ENCODE measurements at places on chromosomes 2 and 18.

DNA sequence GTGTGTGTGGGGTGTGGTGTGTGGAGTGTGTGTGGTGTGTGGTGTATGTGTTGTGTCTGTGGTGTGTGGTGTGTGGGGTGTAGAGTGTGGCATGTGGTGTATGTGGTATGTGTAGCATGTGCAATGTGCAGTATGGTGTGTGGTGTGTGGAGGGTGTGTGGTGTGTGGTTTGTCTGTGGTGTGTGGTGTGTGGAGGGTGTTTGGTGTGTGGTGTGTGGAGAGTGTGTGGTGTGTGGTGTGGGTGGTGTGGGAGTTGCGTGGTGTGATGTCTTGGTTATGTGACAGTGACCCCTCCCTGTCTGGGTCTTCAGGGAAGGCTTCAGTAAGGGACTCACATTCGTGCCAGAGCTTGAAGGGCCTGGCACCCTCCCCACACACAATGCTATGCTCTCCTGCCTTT lies 718.2 kb upstream of the SOX11 start:
- DNase-seq: no peak

DNA sequence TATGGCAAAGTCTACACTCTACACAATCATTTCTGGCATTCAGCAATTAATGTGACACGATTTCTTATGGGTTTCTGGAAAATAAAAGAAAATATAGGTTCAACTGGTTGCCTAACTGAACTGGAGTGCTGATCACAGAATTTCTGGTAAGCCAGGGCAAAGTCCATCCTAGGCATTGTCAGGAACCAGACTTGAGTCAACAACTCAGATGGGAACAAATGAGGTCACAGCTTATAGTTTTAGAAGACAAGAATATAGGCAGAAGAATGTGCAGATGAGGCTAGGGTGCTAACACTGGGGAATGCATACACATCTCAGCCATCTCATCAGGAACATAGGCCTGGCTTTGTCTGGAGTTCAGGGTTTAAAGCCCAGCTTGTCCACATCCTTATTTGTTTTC lies 317.2 kb upstream of the ID2 start:
- no peak for DNase-seq

DNA sequence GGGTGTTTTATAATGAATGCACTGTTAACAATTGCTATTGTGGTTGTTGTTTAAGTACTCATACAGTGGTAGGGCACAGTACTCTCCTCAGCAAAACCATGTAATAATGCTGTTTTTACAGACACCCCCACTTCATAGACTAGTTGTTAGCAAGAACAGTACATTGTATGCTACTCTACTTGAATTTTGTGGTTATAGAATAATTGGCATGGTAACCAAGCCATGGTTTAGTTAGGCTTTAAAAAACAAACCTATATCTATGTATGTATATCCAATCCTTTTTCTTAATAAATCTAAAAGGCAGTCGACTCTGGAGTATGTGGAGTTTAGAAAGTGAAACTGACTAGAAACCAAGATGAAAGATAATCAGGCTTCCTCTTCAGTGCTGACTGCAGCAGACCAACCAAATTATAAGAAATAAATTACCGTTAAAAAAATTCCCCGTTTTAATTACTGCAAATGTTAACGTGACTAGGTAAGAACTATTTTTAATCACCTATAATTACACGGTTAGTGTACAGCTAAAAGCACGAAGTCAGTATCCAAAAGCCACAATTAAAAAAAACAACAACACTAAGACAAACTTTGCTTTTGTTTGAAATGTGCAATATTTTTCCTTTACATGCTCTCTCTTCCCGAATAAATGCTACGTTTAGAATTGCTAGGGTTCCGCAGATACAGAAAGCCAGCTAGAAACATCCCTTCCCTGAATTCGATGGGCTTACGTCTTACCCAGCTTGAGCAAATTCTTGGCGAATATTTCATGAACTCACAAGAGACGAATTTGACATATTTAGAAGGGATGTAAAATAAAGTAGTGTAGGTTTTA lies 113.3 kb upstream of the SERTAD2 start:
- no peak for DNase-seq

DNA sequence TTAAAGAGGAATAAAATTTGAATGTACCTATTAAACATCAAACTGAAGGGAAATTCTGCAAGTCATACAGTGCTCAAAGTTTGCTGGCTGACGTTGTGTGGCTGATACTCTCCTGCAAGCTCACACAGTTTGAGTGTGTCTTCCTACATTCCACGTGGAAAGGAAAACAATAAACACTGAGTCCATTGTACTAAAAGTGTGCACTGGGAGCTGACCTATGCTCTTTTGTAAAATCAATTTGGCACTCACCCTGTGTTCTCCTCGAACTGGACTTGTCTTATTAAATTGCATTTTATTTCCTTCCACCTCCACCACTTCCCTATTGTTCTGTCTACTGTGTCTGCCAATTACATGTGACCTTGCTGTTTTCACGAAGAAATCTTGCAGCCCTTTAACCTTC lies 458.0 kb downstream of the CPS1 start:
- DNase-seq: no peak

DNA sequence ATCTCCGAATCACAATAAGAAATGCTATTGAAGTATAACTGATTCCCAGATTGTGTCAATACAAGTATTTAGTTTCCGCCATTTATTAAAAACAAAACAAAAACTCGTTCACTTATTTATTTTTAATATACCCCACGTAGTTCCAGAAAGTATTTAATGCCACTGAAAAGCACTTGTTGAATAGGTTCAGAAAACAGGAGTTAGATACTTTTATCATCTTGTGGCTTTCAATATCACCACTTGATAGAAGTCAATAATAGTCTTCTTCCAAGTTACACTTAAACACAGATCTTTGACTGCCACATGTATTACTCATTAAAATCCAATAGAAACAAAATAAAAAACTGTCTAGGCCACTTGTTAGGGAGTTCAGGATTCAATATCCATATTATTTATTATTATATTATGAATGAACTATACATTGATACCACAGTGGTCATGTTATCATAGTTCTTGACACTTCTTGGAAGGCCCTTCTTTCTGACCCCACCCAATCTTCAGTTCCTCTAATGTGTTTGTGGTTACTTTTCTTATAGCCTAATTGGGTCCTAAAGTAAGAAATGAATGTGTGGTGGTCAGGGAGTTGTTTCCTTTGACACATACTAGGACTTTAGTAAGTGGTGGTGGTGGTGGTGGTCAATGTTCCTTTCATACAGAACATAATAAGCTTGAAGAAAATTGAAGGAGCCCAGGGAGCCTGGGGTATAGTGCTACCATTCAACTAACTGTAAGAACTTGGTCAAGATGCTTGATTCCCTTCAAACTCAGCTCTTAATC lies 221.3 kb upstream of the ITGA4 start:
- no peak for DNase-seq

DNA sequence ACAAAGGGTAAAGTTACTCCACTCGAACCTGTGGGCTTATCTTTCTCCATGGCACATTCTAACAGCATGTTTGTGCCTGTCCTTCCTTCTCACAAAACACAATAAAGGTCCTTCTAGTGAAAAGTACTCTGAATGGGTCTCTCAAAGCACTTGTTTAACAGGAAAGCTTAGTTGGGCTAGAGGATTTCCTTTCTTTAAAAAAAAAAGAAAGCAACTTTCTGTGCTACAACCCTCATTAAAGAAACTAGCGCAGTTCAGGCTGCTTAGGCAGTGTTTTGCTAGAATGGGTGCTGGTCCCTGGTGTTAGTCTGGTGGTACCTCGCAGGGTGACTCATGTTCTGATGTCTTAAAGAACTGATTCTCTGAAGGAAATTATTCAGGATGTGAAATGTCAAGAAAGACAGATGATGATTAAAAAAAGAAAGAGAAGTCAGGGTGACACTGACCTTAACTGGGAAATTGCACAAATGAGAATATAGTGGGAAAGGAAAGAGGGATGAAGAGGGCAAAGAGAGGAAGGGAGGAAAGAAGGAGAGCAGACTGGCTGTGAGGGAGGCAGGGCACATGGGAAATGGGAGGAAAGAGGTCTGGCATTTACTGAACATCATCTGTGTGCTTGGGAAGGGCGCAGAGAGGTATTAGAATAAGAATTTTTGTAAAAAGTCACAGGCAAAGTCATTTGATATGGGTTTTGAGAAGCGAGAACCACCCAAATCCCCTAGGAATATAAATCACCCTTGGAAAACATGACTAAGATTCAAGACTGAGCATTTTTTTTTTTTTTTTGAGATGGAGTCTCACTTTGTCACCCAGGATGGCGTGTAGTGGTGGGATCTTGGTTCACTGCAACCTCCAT lies 74.9 kb downstream of the ATP8B1 start:
- DNase-seq: no peak

DNA sequence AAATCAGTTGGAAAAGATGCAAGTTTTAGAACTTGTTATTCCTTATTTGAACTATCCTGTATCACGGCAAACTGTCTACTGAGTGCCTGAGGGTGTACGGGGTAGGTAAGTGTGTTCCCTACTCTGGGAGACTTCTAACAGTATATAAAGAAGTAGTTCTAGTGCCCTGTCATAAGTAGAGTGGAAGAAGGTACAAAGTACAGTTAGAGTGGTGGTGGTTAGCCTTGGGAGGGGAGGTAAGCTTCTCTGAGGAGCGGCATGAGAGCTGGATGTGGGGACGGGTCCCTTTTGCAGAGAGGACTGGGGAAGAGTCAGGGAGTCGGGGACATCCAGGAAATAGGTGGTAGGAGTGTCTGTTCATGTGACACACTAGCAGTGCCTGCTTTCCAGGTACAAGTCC lies 48.5 kb downstream of the DGKD start:
- no peak for DNase-seq

Measured in T1000 (cell line).